Dorsolateral prefrontal cortex (tissue), 122 donors: ENCODE measurements at places on chromosomes 5 and 9. TPM values are rescaled to one million over a fixed set of nuclear protein-coding genes. Genes with fewer than 3 reads are reported as not detected.

CER1 gene
- not detected for total RNA-seq

SPOCK1 gene
- 705 TPM for total RNA-seq

RNF208 gene
- total RNA-seq, result 72.6 TPM

LYRM7 gene
- 18.7 TPM for total RNA-seq

SLCO4C1 gene
- total RNA-seq, result 0.83 TPM

GM2A gene
- 46.1 TPM for total RNA-seq

DIRAS2 gene
- 196 TPM for total RNA-seq

MZB1 gene
- 0.63 TPM for total RNA-seq

NME5 gene
- total RNA-seq, result 27.6 TPM

OLFM1 gene
- total RNA-seq, result 611 TPM
